Kasumi-1 (cell line): ENCODE measurements at places on chromosomes 5 and 9.

GRCh38 chr5:172096207-172096940 lies 89.9 kb upstream of the FBXW11 start:
- DNase-seq = no peak

DNA sequence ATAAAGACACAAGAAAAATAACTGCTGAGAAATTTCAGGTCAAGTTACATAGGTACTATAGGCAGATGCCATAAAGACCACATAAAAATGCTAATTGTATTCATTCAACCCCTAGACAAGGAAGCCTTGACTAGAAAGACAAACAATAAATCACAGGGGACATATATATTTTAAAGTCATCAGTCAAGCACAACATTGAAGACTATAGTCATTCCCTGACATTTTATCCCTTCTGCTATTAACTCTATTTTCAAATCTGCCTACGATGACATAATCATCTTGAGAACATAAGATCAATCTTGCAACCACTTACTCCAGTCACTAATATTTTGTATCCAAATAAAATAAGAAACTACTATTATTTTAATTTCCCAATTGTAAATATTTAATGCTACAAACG lies 38.3 kb downstream of the FAM13B start:
- DNase-seq = no peak

- DNase-seq = no peak
These were observed 35.6 kb upstream of the HAND1 start for GRCh38 chr5:154513669-154514084.

DNA sequence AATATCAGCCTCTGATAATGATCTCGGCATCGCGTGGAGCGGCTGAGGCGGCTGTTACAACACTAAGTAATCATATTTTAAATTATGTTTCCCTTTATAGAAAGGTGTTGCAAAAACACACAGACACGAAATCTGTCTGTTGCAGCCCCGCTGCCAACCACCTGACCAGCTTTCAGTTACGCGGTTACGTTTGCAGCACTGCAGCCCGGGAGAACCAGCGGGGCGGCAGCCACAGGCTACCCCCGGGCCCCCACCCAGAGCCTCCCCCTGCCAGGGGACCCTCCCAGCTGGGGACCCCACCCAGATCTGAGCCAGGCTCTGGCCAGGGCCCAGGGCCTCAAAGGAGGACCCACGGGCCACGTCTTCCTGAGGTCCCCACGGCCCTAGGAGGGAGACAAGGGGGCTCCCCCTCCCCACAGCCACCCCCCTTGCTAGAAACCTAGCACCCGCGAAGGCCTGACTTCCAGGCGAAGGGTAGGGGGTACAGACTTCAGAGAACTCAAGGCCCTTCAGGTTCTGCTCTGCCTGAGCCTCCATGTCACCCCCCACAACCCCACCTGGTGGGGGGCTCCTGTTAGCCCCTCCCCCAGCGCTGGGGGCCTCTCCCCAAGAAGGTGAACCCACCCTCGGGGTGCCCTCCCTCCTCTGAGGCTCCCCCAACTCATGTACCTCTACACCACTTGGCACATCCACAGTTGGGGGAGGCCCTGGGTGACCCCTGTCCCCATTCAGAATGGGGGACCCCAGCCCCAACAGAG lies 6.0 kb downstream of the NACC2 start:
- no peak for DNase-seq
